Inflammatory macrophage (primary cell): ENCODE measurements at places on chromosomes 3 and 15.
A peak's percentile ranks its signal among the peaks of the same experiment; 100 is the strongest.

DNA sequence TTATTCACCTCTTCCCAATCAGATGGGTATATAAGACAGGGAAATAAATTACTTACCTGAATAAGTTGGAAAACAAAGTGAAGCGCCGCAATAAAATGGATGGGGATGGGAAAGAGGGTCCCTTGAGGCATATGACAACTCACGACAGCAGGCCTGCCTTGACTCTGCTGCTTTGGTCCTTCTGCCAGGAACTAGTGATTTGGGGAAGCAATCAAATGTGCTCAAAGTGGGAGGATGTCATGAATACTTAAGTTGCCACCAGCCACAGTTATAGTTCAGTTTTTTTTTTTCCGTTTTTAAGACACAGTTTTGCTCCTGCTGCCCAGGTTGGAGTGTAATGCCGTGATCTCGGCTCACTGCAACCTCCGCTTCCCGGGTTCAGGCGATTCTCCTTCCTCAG is 4.6 kb downstream of the PARL start:
- peak; percentile 67 for DNase-seq

GRCh38 chr3:159877924-159878323 is 110.7 kb upstream of the IL12A start:
- DNase-seq = no peak

DNA sequence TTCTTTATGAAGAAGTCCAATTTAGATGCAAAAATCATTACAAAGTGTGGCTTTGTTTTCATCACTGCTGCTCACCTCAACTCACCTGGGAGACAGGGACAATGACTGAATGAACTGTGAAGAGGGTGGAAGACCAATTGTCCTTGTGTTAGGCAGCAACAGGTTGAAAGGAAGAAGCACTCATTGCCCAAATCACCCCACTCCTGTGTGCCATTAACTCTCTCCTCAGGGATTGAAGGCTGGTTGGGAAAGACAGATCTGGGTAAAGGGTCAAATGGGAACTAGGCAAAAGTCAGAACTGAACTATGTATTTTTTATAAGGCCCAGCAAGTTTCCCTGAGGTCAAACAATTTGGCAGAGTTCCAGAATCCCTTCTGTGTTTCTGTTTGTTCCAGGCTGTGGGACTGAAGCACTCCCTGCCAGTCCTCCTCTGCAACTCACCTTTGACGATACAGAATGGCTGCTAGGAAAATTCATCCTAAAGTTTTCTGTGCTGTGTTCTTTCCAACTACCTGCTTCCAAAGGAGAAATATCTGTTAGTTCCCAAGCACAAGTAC is 68.6 kb upstream of the CCDC39 start:
- DNase-seq = no peak

GRCh38 chr3:172836390-172836997 is 86.0 kb downstream of the ECT2 start:
- peak; percentile 24 for DNase-seq

DNA sequence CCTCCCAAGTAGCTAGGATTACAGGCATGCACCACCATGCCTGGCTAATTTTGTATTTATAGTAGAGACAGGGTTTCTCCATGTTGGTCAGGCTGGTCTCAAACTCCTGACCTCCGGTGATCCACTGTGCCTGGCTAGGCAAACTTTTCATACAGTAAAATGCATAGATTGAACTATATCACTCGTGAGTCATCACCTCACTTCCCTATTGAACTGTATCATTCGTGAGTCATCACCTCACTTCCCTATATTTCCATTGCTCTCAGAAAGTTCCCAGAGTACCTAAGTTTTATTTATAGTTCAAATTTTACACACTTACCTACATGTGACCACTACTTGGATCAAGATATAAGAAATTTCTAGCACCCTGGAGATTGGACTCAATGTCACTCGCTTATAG is 73.6 kb upstream of the ACAD9 start:
- DNase-seq = peak; percentile 86

- DNase-seq = no peak
Measured at GRCh38 chr15:93007994-93008393, 81.0 kb downstream of the RGMA start.

GRCh38 chr15:101275018-101275417 is 2.3 kb downstream of the SELENOS start:
- no peak for DNase-seq

DNA sequence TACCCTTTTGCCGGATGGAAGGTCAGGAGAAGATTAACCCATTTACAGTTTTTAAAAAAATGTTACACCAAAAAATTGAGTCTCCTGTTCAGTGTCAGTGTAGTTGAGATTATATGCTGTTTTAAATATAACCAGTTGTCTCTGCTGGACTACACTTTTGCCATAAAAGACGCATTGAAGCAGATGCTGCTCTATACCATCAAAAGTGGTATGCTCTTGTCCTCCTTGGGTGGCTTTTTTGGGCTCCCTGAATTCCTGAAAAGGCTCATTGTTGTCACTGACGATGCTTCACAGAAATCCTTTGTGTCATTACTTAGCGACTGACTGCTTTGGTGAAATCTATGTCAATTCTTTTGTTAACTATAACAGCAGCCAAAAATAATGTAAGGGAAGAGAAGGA is 133.9 kb upstream of the SKOR1 start:
- no peak for DNase-seq

GRCh38 chr3:3133500-3133899 is 6.8 kb downstream of the TRNT1 start:
- DNase-seq = no peak

DNA sequence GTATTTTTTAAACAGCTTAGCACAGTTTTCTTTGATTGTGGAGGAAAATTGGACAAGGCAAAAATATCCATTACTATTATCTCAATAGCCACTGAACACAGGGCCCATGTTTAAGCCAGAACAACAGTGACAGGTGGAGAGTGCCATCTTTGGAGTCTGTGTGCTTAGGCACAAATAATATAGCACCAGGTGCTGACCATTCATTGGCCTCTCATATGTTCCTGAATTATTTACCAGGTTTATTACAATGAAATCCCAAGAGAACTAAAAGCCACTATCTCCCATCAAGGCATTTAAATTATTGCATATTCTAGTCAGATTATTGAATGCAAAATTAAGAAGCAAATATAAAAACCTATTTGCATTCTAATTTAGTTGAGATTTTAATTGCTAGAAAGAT is 39.6 kb downstream of the GPR156 start:
- no peak for DNase-seq
